ENCODE measurements at places on chromosomes 3 and 15.

DNA sequence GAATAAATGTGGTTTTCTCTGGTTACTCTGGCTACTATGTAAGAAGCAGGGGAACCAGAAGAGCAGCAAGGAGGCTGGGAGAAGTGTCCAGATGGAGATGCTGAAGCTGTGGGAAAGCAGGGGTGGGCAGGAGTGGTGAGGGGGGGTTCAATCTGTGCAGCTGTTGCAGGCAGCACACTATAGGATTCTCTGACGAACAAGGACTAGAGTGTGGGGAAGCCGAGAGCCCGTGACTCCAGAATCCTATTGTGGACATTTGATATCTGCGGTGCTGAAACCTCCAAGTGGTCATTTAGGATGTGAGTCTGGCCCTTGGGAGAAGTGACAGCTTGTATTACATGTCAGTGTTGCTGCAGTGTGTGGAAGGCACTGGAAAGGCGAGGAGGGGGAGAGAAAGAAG, 60.5 kb downstream of the GABRB3 start:
- no peak for DNase-seq

DNA sequence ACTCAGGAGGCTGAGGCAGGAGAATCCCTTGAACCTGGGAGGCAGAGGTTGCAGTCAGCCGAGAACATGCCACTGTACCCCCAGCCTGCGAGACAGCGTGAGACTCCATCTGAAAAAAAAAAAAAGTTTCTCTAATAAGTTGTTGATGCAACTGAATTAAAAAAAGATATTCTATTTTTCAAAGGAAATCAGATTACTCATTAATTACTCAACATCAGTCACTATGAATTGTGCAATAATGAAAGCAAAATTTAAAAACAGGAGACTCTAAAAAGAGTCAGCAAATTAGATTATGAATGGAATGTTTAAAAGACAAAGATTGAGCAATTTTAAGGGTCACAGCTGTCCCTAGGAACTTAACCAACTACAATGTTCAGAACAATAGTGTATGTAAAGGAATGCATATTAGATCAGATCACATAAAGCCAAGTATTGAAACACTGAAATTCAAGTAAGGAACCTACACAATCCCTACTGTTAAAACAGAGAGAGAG, 60.2 kb upstream of the SLC4A7 start:
- DNase-seq = no peak

DNA sequence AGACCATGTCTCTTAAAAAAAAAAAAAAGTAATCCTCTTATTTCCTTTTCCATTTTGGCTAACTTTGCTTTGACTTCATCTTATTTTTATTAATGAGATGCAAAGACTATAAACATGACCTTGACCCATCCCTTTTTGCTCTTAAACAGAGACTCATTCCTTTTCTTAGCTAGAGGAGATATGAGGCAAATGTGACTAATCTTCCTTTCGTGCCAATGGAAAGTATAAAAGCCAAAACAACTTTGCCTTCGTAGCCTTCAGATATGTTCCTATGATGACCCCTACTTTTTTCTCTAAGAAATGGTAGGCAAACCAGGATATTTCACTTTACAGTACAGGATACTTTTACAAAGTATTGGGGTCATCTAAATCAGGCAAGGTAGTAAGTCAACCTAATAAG, 36.9 kb upstream of the GOLGB1 start:
- no peak for DNase-seq

DNA sequence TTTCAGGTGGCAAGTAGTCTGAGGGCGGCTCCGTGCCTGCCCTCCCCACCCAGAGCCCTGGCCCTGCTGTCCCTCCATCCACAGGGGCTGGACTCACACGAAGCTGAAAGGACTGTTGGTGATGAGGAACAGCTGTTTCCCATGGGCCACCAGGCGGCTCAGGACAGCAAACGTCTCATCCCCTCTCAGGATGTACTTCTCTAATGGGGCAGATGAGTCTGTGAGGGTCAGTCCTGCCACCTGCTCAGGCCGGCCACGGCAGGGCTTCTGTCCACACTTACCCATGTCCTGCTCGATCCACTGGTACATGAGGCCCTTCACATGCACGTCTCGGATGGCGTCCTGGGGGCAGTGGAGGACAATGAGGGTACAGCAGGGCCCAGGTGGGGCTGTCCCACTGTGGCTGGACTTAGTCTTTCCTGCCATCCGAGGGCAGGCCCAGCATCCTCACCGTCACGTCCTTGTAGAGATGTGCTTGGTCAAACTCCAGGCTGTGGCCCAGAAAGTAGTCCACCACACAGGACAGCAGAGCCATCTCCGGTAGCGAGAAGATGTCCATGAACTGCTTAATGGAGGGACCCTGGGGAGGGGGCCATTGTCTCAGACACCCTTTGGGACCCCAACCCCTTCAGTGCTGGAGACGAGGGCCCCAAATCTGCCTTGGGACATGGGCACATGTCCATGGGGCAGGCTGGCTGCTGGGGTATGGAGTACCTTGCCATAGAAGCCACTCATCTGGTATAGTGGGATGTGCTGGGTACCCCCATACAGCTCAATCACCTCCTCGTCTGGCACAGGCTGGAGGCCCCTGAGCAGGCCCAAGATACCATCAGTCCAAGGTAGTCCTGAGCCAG, 5.7 kb downstream of the NT5DC2 start:
- DNase-seq = peak; percentile 16

DNA sequence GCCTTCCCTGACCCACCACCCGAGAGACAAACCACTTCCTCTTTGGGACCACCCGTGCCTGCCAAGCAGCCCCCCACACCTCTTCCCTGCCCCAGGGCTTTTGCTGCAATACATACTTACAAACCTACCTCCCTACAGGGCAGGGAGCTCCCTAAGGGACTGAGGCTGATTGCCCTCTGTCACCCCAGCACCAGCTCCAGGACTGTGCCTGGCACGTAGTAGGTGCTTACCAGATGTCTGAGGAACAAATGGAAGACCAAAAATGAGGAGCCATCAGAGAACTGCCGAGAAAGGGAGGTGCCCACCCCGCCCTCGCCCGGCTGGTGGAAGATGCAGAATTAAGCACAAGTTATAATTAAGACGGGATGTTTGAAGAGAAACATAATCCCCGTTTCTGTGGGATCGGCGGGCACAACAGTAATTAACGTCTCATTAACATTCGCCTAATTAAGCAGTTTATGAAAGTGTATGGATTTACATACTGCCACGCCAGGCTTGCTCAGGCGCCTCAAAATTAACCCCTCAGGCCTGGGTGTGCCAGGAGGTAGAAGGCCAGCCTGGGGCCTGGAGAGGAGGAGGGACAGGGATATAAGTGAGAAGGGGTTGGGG, 130.1 kb upstream of the LINGO1 start:
- DNase-seq = no peak
